Stimulated activated CD4-positive, alpha-beta T cell treated with anti-CD3 and anti-CD28 coated beads, Interleukin-1b, Interleukin-23, amount 100 ng/mL, for 24 hours (primary cell): ENCODE measurements at places on chromosomes 7 and 10.

DNA sequence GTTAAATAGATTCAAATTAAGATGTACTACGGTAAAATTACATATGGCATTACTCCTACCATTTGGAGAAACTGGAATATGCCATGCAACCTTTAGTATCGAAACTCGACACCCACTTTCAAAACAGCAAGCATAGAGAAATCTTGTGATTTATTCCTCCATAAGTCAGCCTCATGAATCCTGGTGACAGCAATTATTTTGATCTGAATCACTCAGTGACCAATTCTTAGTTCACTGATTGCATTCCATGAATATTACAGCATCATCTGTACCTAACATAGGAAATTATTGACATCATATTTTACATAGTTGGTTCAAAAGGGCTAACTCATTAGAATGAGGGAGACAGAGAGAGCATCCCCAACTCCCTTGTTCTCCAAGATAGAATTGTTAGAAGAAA is 89.6 kb downstream of the CACNB2 start:
- no peak for DNase-seq

DNA sequence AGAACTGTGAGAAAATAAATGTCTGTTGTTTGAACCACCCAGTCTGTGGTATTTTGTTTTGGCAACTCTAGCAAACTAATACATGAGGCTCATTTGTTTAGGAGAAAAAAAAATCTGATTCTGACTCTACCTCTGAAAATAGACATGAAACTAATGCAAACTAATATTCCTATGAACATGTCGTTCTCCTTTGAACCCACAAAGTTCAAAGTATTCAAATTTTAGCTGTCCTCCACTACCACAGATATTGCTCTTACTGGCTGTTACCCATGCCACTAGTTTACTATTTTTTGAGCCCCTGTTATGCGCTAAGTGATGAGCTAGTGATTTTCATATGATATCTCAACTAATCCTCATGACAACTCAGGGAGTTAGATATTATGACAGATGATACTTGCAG is 58.8 kb upstream of the ZNF804B start:
- DNase-seq: no peak

DNA sequence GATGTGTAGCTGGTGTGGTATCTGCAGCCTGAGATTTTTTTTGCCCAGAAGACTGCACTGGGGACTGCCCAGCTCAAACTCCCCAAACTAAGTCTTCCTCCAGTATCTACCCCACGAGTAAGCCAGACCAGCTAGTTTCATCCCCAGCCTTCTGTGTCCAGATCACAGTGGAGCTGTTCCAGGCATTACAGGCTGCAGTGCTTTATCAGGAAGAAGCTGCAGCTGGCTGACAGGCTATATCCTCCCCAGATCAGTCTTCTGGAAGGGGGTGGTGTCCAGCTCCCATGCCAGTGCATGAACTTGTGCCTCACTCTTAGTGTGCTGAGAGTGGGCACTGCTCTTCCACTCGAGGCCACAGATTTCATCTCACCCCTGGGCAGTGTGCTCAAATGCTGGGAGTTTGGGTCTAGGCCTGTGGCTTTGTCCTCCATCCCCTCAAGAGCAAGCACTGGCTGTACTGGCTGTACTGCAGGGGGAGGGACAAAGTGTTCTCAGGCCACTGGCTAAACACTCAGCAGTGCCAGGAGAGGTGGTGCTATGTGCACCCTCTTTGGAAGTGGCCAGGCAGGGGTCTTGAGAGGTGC is 679.1 kb upstream of the COBL start:
- DNase-seq: no peak

- DNase-seq: peak; percentile 50
These were observed 11.8 kb upstream of the CAMK2G start for GRCh38 chr10:73886085-73886529.

DNA sequence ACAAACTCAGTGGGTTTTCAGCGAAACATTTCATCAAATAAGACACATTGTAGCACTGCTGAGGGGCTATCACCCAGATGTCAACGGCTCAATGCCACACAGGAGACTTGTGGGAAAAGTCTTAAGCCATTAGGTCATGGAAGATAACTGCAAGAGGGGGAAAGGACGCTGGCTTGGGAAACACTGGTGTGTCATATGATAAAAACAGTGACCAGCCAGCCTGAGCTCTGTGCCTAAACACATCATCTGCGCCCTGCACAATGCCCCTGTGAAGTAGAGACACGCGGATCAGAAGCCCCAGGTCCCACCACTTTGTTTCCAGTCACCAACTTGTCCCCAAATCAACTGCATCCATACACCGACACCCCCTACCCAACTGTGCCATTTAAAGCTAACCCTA is 116.7 kb downstream of the TNS3 start:
- no peak for DNase-seq

- no peak for DNase-seq
These were observed 56.5 kb downstream of the KIAA1549 start for GRCh38 chr7:138924501-138925225.

DNA sequence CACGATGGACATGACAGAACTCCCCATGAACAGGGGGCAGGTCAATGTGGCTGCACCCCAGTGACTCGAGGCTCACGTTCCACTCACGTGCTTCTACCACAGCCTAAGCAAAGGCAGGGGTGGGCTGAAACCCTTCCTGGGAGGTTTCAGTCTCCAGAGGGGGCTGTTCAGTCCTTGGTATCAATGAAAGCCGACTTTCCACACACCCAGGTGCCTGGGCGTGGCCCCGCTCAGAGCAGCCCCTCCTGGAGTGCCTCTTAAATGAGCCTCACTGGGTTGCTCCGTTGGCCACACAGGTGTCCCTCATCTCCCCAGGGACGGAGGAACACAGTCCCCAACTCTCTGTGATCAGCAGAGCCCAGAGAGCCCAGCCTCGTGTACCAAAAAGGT is 90.5 kb upstream of the PDGFA start:
- no peak for DNase-seq

DNA sequence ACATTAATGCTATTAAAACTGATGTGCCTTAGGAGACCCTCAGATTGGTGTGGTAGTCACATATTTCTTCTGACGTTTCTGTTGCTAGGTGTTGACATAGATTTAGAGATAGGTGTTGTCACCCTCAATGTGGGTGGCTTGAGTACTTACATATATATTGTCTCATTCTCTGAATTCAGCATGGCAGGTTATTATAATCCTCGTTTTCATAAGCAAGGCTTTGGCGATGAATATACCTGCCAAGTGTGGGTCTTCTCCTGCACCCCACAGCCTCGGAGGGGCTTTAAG is 7.0 kb downstream of the FBH1 start:
- DNase-seq: no peak

GRCh38 chr10:103231047-103231551 is 14.6 kb upstream of the RPEL1 start:
- no peak for DNase-seq

GRCh38 chr10:63910806-63911205 is 389.6 kb downstream of the REEP3 start:
- no peak for DNase-seq

- DNase-seq: no peak
These were observed 33.5 kb upstream of the ABCB5 start for GRCh38 chr7:20581956-20582355.

DNA sequence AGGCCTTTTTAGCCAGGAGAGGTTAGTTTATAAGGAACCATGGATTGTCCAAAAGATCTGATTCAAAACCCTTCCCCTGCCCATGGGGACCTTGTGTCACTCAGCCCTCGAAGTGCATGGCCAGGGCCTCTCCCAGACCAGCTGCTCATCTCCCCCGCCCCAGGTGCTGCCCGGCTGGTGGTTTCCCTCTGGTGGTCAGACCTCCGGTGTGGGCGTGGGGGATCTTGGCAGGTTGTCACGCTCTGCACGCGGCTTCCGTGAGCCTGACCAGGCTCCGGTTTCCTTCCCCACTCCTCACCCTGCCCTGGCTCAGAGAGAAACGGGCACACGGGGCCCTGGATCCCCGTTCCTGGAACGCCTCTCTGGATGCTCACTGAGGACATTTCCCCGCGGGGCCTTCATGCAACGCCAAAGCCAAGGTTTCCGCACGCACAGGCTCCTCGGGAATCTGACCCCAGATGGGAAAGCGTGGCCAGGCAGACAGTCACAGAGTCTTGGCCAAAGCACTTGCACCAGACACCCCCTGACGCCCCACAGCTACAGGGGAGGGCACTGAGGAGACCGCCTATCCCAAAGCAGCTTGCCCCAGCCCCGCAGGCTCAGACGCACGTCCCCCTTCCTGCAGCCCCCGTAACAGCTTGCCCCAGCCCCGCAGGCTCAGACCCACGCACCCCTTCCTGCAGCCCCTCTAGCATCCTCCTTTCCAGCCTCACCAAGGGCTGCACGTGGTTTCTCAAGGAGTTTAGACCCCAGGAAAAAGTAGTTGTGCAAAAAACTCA is 7.8 kb upstream of the DIP2C start:
- DNase-seq: no peak

GRCh38 chr10:49457686-49458085 is 61.8 kb upstream of the DRGX start:
- no peak for DNase-seq

GRCh38 chr10:95035332-95036295 is 33.7 kb downstream of the CYP2C8 start:
- DNase-seq: no peak

DNA sequence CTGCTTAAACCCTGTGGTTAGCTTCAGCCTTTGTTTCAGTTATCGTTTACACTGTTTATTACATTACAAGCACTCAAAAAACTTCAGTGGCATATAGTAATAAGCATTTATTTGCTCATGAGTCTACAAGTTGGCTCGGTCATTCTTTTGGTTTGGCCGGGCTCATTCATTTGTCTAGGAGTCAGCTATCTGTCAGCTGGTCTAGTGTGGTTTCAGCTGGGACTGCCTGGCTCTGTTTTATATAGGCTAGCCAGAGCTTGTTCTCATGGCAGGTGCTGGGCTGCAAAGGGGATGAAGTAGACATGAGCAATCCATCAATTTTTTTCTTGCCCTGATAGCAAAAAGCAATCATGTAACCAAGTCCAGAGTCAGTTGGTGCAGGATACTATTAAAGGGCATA is 103.6 kb downstream of the MKLN1 start:
- DNase-seq: no peak

DNA sequence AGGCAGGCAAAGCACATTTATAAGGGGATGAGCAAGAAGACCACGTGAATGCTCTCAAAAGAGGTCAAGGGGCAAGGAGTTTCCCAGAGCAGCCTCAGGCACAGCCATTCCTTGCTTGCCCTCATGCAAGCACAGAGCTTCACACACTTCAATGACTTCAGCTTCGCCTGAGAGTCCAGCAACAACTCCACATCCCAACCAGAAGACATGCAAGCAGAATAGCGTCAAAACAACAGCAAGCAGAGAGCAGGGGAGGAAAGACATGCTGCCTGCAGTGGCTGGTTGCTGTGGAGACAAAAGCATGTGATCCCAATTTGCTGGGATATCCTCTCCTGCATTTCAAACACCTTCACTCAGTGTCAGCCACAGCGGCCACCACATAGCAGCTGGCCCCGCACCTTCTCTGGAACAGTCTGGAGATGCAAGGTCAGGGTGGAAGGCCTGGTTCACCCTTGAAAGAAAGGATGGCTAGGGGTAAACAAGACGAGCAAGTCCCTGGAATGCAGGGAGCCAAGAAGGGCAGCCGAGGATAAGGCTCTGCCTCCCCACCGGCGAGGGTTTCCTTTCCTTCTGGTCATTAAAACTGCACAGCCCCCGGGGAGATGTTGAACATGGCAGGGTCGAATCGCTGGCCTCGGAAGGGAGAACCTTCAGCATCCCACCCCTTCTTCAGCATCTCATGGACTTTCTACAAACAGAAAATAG is 60.2 kb upstream of the CAMK2B start:
- DNase-seq: no peak

- DNase-seq: no peak
These were observed 56.9 kb downstream of the HDAC9 start for GRCh38 chr7:18552316-18552916.

- no peak for DNase-seq
These were observed 483 bp downstream of the GDF10 start for GRCh38 chr10:47300429-47300931.

GRCh38 chr7:20220293-20220761 is 3.1 kb upstream of the MACC1 start:
- no peak for DNase-seq

DNA sequence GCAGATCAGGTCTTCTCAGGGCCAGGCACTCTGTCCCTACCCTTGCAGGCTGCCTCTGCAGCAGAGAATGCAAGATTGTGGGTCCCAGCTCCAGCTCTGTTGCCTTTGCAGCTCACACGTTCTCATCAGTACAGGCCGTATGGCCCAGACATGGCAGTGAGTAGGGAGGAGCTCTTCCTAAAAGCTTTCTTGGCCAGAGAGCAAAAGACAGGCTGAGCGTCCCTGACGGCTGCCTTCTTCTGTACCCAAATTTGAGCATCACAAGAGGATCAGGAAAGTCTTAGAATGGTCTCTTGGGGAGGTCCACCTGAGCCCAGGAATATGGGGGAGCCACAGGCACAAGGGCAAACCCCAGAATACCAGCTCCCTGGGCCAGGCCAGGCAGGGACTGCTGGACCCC is 266.3 kb upstream of the ZMIZ1 start:
- DNase-seq: no peak

GRCh38 chr7:28069807-28070206 is 110.8 kb downstream of the JAZF1 start:
- DNase-seq: no peak

DNA sequence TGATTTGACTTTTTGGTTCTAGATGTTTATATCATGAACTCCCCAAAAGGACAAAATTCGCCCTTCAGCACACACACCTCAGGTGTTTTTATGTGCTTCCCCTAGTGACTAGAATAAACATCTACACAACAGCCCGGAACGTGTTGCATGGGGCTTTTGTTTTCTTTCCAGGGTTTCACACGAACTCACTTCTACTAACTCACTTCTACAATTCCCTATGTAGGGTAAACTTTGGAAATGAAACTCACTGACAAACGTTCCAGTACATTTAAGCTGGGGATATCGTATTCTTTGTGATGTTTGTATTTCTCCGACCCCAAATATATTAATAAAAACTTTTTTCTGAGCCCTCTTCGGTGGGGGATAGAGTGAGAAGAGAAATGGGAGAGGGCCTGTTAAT is 1.4 kb downstream of the TRA2A start:
- no peak for DNase-seq

DNA sequence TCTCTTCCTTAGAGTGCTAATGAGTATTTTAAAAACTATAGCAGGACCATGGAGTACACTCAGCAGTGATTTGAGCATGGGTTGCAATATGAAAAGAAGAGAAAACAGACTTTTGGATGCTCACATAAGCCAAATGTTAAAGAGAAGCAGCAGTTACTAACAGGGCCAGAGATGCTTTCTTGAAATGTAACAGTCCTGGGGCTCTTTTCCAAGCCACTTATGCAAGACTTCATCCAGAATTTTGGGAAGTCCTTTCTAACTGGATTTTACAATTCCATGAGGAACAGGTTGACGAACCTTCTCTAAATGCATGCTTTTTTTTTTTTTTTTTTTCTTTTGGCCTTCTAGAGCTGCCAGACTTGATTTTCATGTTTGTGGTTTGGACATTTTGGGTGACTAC is 282.0 kb downstream of the SEC23IP start:
- no peak for DNase-seq

DNA sequence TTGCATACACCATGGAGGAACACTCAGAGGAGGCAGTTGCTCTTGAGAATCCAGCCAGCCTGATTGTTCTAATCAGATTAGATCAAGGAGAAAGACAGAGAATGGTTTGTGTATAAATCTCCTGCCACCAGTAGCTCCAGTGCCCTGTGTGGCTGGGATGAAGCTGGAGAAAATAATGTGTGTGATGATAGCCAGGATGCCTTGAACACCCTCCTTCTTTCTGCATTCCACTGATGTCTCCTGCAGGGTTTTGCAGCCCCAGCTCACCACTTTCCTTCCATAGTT is 614.7 kb upstream of the FOXK1 start:
- no peak for DNase-seq
